ENCODE measurements at places on chromosomes 4 and X. TPM values are rescaled to one million over a fixed set of nuclear protein-coding genes. Genes with fewer than 3 reads are reported as not detected.

The NAP1L5 gene
- 7.4 TPM for total RNA-seq

The PRICKLE3 gene
- total RNA-seq: 6.1 TPM

GRCh38 chrX:110163488-110163887, 154.4 kb downstream of the AMMECR1 start:
- H3K36me3 ChIP-seq: no peaks in the 10 kb centered on the region
- no peak overlapping the region for H3K4me3 ChIP-seq
- H3K27ac ChIP-seq: no peak overlapping the region
- no peaks in the 10 kb centered on the region for H3K4me1 ChIP-seq
- no peak for DNase-seq

- H3K27me3 ChIP-seq: no peaks in the 10 kb centered on the region
- H3K36me3 ChIP-seq: no peaks in the 10 kb centered on the region
- no peak overlapping the region for H3K27ac ChIP-seq
- no peaks in the 10 kb centered on the region for H3K4me1 ChIP-seq
- H3K4me3 ChIP-seq: no peak overlapping the region
These were observed 32.9 kb downstream of the GAB1 start for GRCh38 chr4:143369552-143369951.

DNA sequence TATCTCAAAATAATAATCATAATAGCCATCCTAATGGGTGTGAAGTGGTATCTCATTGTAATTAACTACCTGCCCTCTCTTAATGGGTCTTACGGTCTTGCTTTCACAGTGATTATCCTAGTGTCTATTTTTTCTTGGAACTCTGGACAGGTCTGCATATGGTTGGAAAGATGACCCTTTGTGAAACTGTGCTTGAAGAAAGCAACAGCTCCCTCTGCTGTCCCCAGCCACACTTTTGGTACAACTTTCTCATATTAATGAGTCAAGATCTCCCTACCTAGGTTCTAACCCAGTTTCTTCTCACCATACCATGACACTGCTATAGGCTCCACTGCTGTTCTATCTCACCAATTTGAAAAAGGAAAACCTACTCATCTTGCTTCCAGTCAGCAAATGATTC, 2.4 kb downstream of the TFDP3 start:
- no peaks in the 10 kb centered on the region for H3K36me3 ChIP-seq
- H3K27me3 ChIP-seq: no peaks in the 10 kb centered on the region
- no peak overlapping the region for H3K4me3 ChIP-seq
- H3K4me1 ChIP-seq: no peaks in the 10 kb centered on the region
- no peak overlapping the region for H3K27ac ChIP-seq
- peak; percentile 48 for DNase-seq
